ENCODE measurements at places on chromosomes 16 and 17.

GRCh38 chr16:55418586-55418985 lies 60.4 kb upstream of the MMP2 start:
- no peak for DNase-seq

- DNase-seq = no peak
These were observed 22.2 kb downstream of the SEC14L1 start for GRCh38 chr17:77163001-77163400.

DNA sequence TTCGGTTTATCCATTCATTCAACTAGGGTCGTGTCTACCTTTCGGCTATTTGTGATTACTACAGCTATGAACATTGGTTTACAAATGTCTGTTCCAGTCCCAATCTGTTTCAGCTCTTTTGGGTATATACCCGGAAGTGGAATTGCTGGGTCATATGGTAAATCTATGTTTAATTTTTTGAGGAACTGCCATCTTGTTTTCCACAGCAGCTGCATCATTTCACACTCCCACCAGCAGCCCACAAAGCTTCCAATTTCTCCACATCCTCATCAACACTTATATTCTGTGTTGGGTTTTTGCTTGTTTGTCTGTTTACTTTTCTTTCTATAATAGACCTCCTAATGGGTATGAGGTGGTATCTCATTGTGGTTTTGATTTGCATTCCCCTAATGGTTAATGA lies 48.7 kb upstream of the GINS3 start:
- no peak for DNase-seq

- no peak for DNase-seq
These were observed 192.6 kb downstream of the MYO1D start for GRCh38 chr17:32684087-32684958.

GRCh38 chr17:29257756-29258155 lies 11.1 kb downstream of the CRYBA1 start:
- no peak for DNase-seq

- no peak for DNase-seq
These were observed 11.4 kb upstream of the NCBP3 start for GRCh38 chr17:3857261-3858105.

DNA sequence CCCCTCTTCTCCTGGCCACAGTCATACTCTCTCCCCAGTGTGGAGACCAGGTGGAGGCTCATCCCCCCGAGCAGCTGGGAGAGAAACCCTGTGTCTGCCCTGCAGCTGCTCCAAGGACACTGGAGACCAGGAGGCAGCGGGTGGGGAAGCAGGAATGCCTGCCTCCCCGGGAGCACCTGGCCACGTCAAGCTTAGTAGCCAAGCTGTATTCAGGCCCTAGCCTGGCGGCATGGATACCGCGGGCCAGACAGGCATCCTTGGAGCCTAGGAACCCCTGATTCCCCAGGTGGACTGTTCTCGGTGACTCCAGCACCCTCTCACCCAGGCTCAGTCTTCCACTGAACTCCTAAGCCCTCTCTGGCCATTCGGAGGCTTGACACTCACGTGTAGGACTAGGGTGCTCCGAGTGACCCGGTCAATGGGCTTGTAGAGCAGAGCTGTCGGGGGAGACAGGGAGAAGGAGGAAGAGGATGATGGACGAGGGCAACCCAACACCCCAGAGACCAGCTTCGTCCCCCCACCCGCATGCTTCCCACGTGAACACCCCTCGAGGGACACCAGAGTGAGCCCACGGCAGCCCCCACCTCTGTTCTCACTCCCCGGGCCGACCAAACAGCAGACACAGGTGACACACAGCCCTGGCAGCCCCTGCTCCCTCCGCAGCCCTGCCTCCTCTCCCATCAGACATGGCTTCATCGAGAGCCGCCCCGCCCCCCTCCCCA lies 76.5 kb downstream of the TIMM22 start:
- no peak for DNase-seq

- DNase-seq = no peak
These were observed 14.8 kb downstream of the TERB1 start for GRCh38 chr16:66786551-66786950.
